Aorta (tissue), 5 donors: ENCODE measurements at places on chromosomes 1 and 21.

GRCh38 chr1:229406798-229407197, 27.1 kb downstream of the ACTA1 start:
- no peak for DNase-seq

DNA sequence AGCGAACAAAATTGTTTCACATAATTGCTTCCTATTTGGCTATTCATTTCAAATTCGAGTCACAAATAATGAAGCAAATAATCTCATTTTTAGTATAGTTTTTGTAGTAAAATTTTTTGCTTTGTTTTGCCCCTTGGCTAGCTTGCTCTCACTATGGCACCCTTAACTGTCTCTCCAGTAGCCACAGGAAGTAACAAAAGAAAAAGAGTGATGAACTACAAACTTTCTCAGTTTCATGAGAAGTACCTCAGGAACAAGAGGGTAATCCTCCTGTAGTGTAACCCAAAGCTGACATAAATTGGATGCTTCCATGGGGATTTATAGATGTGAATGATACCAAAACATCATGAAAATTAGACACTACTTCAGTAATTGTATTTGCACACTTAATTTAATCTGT, 242.9 kb downstream of the BARHL2 start:
- DNase-seq = no peak

- no peak for DNase-seq
These were observed 13.5 kb upstream of the SUMO3 start for GRCh38 chr21:44831227-44831860.

DNA sequence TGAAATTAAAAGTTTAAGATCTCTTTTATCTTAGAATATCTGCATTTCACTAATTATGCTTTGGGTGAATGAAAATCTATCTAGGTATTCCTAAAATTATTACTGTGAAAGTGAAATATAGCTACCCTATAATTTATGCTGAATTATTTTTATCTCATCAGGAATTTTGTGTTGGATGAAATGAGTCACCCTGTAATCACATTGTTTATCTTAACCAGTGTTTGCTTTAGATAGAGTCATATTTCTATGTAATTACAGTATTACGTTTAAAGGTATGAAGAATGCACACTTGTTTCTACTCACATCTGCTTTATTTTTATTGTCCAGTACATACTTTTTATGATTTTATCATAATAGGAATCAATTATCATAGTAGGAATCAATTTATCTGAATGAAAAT, 249.2 kb downstream of the NCAM2 start:
- no peak for DNase-seq

- DNase-seq = no peak
These were observed 49.9 kb downstream of the ZMYM1 start for GRCh38 chr1:35129080-35129479.
